Activated CD8-positive, alpha-beta memory T cell treated with anti-CD3 and anti-CD28 coated beads for 36 hours (primary cell): ENCODE measurements at places on chromosomes 4 and X. TPM values are rescaled to one million over a fixed set of nuclear protein-coding genes. Genes with fewer than 3 reads are reported as not detected.

GRIA3 gene
- total RNA-seq = not detected

ASMT gene
- total RNA-seq = 3.3 TPM

SERTM2 gene
- not detected for total RNA-seq

PNPLA4 gene
- total RNA-seq = 10.9 TPM

LIMCH1 gene
- not detected for total RNA-seq

TMPRSS11A gene
- total RNA-seq = not detected

ADH1C gene
- not detected for total RNA-seq

CLGN gene
- total RNA-seq = not detected

C4orf51 gene
- total RNA-seq = not detected

XAGE2 gene
- not detected for total RNA-seq

SFRP2 gene
- 0.13 TPM for total RNA-seq

SLC49A3 gene
- total RNA-seq = 1.1 TPM

USP26 gene
- total RNA-seq = not detected

PNCK gene
- total RNA-seq = not detected

BMP15 gene
- total RNA-seq = not detected

ADGRL3 gene
- not detected for total RNA-seq

DIAPH2 gene
- 6.6 TPM for total RNA-seq

INTS12 gene
- 22.1 TPM for total RNA-seq
